Smooth muscle cell of trachea (primary cell): ENCODE measurements at places on chromosomes 4 and X. TPM values are rescaled to one million over a fixed set of nuclear protein-coding genes. Genes with fewer than 3 reads are reported as not detected.

FAM47C gene
- total RNA-seq: not detected in 2 replicates

WAS gene
- total RNA-seq: 0.17 TPM in 1 of 2 replicates, not detected in the other

IRS4 gene
- not detected in 2 replicates for total RNA-seq

AFP gene
- total RNA-seq: 0.15 and 0.66 TPM in 2 replicates

MAGIX gene
- 2.8 and 5.5 TPM in 2 replicates for total RNA-seq

SULT1E1 gene
- 0.44 TPM in 1 of 2 replicates, not detected in the other for total RNA-seq
